ENCODE measurements at places on chromosomes 12 and 14.

DNA sequence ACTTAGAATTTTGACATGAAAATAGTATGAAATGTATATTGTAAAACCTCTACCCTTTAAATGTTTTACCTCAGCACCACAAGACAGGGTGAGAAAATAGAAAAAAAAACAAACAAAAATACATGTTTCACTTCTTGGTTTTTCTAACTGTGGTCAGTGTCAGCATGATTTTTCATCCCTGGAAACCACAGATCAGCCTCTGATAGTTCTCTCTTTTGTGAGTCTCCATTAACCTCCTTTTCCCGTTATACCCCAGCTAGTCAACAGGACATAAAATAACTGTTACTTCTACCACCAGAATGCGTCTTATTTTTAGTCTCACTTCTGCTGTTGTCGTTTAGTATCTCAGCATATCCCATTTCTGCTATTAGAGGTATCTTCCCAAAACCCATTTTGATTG is 48.3 kb upstream of the KCNMB4 start:
- no peak for DNase-seq

DNA sequence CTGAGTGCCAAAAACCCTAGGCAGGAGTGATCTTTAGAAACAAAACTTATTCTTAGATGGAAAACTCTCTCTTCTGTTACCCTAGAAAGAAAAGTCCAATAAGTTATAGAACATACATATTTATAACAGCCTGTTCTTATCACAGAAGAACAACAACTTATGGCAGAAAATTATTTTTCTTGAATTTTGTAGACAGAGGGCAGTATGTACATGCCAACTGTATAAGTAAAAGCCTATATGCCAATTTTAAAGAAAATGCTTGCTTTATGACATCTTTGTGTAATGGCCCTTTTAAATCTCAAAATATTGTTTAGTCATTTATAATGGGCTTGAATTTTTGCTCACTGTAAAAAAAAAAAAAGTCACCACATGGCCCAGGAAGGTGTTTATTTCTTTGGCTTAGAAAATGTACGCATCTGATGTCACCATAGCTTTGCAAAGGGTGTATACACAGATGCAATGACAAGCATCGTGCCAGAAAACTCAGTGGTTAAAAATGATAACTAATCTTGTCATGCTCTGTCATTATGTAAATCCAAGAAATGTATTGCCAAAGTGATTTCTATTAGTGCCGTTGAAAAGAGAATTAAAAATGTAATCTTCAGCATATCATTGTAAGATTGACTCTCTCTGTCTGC is 38.3 kb upstream of the GRIP1 start:
- no peak for DNase-seq

DNA sequence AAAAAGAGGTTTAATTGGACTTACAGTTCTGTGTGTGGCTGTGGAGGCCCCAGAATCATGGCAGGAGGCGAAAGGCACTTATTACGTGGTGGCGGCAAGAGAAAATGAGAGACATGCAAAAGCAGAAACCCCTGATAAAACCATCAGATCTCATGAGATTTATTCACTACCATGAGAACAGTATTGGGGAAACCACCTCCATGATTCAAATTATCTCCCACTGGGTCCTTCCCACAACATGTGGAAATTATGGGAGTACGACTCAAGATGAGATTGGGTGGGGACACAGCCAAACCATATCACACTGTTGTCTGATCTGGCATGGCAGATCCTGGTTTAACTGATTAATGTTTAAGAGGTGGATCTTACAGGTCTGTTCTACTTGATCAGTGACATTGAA is 5.6 kb downstream of the DDX47 start:
- no peak for DNase-seq

GRCh38 chr14:54117396-54117795 is 160.8 kb upstream of the BMP4 start:
- DNase-seq = no peak

- DNase-seq = no peak
These were observed 4.2 kb downstream of the LPAR5 start for GRCh38 chr12:6631549-6631961.

DNA sequence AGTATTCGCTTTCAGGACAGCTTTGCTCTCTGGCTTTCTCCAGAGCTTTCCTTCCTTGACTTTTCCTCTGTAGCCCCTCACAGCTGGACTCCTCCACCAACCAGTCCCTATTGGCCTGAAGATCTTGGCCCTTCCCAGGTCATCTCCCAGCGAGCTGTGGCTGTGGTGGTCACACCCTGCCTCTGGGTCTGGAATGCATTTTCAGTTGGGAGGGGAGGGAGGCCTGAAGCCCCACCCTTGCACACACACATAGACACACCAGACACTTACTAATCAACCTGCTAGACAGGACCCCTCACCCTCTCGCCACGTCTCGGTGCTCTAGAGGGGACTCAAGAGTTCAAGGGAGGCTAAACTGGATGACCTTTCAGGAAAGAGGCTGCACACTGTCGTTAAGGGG is 13.9 kb downstream of the JDP2 start:
- no peak for DNase-seq

- DNase-seq = no peak
These were observed 299.7 kb downstream of the BCAT1 start for GRCh38 chr12:24649209-24649608.

DNA sequence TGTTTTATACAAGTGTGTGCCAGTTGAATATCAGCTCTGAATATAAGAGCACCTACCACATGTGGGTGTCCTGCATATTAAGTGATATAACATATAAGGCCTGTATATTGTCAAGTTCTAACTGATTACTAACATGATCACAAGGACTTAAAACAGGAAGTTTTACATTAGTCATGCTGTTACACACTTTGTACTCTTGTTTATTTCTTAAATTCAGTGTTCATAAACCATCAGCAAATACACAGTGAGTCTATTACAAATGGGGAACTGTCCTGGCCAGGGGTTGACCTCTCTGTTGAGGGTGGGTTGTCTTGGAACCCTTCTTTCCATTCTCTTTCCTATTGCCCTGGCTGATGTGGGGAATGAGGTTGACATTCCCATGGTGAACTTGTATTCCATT is 19.1 kb downstream of the HELB start:
- no peak for DNase-seq

- no peak for DNase-seq
These were observed 365.7 kb upstream of the FKBP4 start for GRCh38 chr12:2429032-2429431.

DNA sequence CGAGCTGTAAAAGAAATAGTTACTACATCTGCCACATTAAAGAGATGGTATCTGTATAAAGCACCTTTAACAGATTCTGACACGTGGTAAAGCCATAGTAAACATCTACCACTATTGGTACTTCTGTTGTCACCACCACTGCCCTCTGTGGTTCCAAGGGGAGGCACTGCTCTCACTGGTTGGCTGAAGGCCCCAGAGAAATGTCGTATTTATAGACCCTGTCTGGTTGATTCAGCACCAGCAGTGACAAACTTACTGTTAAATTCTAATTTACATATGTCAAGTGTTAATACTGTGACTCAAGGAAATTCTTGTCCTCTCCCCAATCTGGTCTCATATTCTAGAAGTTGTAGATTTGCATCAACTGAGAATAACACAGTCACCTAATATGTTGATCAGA is 281.1 kb downstream of the ERC1 start:
- DNase-seq = no peak

GRCh38 chr14:24409192-24409591 is 10.4 kb downstream of the NYNRIN start:
- no peak for DNase-seq

DNA sequence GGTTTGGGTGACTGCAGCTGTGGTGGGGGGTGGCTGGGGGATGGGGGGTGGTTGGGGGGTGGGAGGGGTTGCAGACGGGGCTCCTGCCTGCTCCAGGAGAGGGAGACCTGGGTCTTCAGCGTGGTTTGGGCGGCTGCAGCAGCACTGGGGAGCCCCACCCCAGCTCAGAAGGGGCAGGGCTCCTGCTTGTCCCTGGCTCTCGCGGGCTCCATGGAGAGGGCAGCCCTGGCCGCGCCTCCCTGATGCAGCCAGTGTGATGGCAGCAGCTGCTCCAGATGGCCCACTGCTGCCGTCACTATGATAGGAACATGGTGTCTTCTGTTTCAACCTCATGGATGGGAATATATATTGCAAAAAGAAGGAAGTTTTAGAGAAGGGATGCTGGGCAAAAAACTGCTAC is 22.9 kb downstream of the TRHDE start:
- DNase-seq = no peak

DNA sequence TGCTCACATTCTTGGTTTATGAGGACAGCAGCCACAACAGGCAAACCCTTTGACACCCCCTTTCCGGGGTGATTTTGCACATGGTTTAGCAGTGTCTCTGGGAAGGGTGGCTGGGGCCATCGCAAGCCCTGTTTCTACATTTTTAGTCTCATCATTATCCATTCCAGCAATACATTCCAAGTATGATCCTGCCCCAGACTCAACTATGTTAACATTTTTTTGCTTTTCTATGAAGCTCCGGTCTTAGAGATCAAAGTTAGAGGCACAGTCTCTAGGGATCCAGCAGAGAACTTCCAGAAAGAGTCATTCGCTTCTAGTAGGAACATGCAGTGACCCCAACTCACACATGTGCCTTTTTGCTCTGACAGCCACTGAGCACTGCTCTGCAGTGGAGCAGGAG is 130.9 kb downstream of the TBX5 start:
- DNase-seq = no peak

DNA sequence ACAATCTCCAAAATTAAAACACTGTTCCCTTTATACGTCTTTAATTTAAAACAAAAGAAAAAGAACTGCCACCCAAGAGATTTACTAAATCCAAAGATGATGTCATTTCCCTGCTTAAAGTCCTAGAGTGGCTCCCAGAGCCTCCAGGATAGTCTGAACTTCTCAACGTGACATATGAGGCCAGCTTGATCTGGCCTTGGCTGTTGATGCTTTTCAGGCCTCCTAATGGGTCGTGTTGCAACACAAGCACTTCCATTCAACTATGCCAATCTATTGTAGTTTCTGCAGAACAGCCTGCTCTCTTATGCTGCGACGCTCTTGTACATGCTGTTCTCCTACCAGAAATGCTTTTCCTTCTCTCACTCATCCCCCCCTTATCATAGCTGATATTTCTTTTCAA is 35.7 kb downstream of the LGR5 start:
- DNase-seq = no peak

DNA sequence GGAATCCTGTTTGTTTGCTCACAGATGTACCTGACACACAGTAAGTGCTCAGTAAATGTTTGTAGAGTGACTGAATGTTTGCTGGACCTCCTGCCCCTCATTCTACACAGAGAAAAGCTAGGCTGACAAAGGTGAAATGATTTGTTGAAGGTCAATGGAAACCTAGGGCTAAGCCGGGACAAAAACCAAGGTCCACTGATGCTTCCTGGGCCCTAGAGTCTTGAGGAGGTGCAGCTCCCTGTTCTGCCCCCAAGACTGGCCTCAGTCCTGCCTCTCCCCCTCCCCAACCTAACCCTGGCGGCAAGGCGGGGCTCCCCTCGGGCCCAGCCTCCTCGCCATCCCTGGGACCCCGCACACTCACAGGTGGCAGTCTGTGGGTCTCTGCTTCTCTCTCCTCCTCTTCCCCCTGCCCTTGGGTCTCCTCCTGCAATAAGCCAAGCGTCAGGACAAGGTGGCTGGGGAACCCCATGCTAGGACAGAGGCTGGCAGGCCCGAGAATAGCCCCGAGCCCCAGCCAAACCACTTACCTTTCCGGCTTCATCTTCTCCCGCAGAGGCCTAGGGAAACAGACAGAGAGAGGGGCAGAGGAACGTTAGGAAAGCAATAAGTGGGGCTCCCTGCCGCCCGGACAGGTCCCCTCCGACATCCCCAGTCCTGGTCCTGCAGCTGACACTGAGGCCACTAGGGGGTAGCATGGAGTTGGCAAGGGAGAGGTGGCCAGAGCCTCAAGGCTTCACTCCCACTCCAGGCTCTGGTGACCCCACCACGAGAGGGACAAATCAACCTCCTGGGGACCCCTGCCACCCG is 9.3 kb downstream of the PGF start:
- peak; percentile 86 for DNase-seq

DNA sequence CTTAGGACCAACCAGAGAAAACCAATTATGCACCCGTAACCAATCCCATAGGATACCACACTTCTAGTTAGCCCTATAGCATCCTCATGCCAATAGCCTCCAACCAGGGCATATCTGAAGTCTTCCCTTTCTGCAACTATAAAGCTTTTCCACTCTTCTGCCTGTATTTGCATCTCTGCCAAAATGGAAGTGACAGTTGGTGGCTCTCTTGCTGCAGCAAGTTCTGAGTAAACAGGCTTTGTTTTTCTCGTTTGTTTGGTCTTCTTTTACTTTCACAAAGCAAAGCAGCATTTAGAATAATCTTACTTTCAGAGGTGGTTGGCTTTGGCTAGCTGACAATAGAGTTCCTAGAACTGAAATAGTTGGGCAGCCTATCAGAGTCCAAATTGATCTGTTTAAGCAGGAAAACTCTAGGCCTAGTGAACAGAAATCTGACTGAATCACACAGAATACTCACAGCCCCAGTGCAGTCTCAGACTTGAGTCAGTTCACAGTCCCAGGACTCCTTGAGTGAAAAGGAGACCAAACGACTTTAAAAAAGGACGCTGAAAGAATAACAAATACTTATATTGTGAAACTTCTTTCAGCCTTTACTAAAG is 1029.7 kb upstream of the LRFN5 start:
- peak; percentile 5 for DNase-seq

GRCh38 chr14:61444215-61444768 is 122.9 kb downstream of the PRKCH start:
- no peak for DNase-seq

DNA sequence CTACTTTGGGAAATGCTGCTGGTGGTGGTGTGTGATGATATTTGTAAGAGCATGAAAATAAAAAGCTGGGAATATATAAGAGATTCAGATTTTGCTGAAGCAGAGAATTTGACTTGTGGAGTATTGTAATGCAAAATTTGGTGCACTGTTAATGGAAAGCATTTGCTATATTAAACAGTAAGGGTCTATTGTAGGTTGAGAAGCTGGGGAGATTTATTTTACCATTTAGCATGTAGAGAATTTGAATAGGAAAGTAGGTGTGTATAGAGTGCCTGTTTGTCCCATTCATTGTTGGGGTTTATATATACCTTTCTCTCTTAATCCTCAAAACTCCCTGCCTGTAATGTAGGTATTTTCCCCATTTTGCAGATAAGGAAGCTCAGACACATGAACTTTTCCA is 48.4 kb downstream of the CRADD start:
- no peak for DNase-seq

DNA sequence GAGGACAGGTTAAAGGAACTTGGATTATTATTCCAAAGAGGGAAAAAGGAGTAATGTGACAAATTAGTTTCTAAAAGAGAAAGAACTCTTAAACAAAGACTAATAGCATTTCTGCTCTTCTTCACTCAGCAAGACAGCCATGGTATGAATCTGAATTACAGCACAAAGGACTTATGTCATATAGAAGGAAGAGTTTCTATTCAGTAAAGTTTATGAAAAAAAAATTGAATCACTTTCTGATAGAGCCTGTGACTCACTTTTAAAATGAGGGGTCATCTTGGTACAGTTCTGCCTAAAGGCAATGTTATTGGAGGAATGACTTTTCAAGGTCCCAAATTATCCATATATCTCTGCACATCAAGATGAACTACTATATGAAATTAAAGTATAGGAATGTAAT is 101.7 kb downstream of the DUSP6 start:
- no peak for DNase-seq

All from neural progenitor cell (in vitro differentiated cells).